ENCODE measurements at places on chromosomes 2 and 18.

DNA sequence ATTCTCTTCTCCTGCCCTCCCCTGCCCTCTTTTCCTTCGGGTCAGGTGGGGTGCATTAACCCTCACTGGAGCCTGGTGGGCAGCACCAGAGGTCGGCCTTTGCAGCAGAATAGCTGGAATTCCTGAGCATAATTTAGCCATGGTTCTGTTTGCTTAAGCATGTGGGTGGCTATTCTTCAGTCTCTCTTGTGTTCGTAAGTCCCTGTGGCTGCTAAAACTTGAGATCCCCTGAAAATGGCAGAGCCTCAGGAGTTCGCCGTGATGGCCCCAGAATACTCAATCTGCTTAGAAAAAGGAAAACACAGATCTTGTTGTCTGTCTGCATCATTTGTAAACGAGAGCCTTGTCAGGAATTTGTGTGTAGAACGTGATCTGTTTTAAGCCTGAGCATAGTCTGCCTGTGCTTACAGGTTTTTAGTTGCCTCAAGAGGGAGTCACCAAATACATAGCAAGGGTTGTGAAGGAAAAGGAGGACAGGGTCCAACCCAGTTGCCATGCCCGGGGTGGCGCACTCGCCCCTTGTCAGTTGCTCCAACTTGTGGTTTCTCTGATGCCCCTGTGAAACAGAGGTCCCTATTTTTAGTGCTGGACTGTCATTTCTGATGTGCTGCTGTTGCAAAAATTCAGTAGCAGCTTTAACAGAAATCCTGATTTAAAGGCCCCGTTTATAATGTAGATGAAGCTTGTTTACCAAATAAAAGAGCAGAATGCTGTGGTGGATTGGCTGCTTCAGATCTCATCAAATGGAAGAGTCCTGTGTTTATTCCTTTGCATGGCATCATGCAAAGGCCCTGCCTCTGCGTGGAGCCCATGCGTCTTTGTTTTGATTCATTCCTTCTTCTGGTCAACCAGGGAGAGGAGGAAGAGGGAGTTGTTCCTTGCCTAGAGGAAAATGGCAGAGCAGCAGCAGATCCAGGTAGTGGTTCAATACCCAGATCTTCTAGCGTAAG lies 74.8 kb downstream of the WDSUB1 start:
- no peak for DNase-seq

DNA sequence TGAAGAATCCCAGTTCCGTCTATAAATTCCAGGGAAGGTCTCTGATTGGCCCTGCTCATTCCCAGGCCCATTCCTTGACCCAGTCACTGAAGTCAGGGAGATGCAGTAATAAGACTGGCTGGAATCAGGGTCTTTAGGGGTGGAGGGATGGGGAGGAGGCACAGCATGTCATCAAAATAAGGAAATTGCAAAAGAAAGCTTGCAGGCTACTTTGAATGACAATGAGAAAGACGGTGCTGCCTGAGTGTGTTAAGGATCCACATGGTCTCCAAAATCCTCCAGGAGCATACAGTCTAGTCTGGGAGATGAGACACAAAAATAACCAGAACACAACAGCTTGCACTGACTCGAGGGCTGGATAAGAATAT lies 2.0 kb upstream of the DES start:
- DNase-seq: no peak

- DNase-seq: no peak
Observed at GRCh38 chr2:101847661-101848339, 144.0 kb upstream of the IL1R2 start.

- no peak for DNase-seq
Observed at GRCh38 chr2:184920451-184920965, 322.2 kb downstream of the ZNF804A start.

DNA sequence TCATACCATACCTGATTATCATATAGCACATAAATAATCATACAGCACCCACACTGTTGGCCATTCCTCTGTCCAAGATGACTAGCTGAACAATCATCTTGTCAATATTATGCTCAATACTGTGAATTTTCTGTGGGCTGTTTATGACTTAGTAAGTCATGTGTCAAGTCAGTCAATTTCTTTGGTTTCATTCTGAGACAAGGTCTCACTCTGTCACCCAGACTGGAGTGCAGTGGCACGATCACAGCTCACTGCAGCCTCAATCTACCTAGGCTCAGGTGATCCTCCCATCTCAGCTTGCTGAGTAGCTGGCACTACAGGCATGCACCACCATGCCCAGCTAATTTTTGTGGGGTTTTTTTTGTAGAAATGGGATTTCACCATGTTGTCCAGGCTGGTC lies 5.7 kb downstream of the MCM6 start:
- no peak for DNase-seq

GRCh38 chr18:24168496-24168895 lies 29.6 kb downstream of the CABYR start:
- no peak for DNase-seq

Data from lung microvascular endothelial cell (primary cell).